ENCODE measurements at places on chromosomes 7 and 10.

DNA sequence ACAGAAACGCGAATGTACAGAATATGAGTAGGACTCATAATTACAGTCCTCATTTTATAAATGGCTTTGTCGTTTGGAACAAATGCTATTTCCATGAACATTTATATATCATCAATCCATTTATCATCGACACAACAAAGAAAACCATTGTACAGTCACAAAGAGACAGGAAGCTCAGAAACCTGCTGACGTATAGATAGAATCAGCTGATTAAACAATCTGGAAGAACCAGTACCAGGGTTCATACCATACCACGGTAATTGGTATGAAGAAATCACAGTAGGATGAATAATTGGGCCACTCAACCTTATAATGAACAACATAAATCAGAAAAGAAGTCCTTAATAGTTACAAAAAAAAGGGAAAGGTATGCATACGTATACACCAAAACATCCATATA, 295.0 kb downstream of the PARD3 start:
- DNase-seq, result no peak

DNA sequence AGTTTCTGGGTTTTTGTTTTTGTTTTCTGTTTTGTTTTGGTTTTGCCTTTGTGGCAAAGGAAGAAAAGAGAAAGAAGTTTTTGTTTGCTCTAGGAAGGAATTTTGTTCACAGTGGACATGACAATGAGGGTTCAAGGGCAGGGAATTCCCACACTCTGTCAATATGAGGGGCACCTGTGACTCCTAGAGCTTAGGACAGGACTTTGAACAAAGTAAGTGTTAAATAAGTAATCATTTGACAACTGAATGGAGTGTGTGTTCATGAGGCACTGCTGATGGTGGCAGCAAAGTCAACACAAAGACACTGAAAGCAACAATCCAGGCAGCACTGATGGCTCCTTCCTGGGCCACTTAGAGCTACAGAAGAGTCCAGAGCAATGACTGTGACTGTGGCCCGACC, 1381.1 kb upstream of the LRRTM3 start:
- no peak for DNase-seq

GRCh38 chr7:31407178-31407676, 66.7 kb upstream of the NEUROD6 start:
- no peak for DNase-seq

DNA sequence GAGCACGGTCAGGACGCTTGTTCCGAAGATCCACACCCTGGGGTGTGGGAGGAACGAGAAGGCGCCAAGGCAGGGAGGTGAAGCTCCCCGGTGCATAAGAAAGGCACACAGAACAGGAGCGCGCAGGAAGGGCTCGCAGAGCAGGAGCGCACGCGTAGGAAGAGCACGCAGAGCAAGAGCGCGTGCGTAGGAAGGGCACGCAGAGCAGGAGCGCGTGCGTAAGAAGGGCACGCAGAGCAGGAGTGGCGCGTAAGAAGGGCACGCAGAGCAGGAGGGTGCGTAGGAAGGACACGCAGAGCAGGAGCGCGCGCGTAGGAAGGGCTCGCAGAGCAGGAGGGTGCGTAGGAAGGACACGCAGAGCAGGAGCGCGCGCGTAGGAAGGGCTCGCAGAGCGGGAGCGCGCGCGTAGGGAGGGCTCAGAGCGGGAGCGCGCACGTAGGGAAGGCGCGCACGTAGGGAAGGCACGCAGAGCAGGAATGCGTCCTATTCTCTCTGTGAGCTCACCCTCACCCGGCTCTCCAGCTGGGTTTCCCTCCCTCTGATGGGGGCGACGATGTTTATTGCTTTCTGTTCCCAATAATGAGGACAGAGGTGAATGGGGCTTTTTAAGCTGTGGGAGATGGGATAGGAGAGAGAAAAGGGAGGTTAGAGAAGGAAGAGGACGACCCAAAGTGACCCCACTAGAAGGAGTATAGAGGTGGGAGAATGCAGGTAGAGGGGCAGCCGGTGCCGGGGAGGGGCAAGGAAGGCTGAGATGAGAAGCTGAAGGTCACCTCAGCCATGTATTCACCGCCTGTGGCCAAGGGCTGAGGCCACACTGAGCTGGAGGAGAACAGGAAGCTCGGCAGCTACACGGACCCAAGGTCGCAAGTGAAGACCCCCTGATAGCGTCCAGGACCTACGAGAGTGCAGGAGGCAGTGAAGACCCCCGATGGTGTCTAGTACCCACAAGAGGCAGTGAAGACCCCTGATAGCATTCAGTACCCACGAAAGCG, 423.2 kb downstream of the PTPRN2 start:
- no peak for DNase-seq

GRCh38 chr7:21616091-21616490, 73.3 kb downstream of the DNAH11 start:
- DNase-seq, result no peak

DNA sequence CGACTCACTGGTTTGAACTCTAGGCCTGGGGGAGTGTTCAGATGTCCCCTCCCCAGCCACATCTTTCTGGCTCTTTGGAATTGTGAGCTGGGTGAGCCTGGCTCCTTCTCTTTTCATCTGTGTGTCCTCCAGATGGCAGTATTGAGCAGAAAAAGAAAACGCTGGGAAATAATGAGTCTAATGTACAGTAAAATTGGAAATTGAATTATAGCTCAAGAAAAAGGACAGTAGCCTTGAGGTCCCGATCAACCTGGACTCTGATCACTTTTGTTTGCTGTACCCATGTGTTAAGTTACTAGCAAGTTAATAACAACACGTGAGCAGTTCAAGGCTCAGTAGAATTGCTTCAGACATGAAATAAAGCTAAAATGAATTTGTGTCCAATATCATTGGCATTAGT, 77.9 kb downstream of the SNX10 start:
- no peak for DNase-seq

DNA sequence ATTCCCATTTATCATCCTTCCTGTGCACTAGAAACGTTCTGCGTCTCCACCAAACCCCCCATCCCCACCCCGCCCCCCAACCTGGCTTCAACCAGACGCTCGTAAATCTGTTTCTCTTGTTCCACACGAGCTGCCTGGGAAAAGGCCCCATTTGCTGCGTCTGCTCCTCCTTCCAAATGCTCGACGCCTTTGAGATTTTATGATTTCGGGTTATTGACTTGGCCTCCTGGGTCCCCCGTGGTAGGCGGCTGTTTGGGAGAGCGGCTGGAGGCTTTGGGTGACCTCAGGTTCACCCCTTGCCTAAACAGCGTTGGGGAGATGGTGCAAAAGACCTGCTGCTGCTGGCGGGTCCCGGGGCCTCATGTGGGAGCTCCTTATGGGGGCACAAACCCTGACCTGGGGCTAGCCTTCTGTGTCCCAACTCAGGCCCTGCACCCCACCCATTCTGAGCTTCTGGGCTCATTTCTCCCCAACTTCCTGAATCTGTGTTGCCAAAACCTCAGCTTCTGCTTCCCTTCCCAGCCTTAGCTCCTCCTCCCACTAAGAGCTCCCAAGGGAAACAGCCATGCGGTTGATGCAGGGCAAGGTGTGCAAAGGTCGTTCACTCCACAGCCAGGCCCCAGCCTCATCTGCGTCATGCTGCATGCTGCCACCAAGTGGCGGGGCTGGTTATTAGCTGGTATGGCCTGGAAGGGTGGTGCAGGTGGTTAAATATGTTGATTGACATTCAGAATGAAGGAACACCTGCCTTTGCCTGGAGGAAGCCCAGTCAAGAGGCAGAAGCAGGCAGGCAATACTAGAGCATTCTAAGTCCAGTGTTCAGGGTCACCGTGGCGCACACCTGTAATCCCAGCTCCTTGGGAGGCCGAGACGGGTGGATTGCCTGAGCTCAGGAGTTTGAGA, 49.1 kb upstream of the ELN start:
- DNase-seq, result no peak
